Uterus (tissue), 4 donors: ENCODE measurements at places on chromosomes 12 and 14. TPM values are rescaled to one million over a fixed set of nuclear protein-coding genes. Genes with fewer than 3 reads are reported as not detected.
A peak's percentile ranks its signal among the peaks of the same experiment; 100 is the strongest.

- no peak for DNase-seq
Observed at GRCh38 chr12:105444653-105445102, 114.2 kb downstream of the C12orf75 start.

DNA sequence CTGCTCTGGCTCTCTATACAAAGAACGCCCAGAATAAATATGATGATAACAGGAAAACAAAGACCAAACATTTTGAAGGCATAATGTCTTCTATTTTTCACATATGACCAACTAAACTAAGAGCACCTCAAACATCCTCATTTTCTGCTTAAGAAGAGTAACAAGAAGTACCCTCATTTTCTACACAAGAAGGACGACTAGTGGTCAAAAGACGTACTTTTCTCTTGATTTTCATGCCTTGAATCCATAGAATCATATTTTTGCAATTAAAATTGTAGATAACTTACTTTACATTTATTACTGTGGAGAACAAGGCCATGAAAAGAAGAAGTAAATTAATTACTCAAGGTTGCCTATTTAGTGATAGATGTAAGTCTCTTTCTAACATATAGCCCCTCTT is 358.6 kb downstream of the DUSP6 start:
- no peak for DNase-seq

GRCh38 chr12:116318576-116319232 is 41.2 kb upstream of the MED13L start:
- peak; percentile 56 for DNase-seq

GRCh38 chr12:92757597-92758121 is 54.9 kb downstream of the PLEKHG7 start:
- no peak for DNase-seq

DNA sequence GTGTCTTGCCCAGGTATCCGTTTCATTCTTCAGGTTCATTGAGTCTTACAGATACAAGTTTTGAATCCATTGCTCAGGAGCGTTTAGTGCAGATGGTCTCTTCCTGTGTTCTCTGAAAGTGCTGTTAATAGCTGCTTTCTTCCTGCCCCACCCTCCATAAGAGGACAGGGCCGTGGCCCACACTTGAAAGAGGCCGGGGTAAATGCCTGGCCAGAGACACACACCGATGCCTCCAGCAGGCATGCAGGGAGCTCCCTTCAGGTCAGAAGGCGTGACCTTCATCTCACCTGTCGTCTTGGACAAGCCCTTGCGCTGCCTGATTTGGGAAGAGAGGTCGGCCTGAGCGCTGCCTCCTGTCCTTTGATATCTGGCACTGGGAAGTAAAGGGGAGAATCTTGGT is 11.6 kb downstream of the PRKAB1 start:
- no peak for DNase-seq

GRCh38 chr12:83031196-83031595 is 344.5 kb downstream of the TMTC2 start:
- no peak for DNase-seq

- DNase-seq: peak; percentile 57
Observed at GRCh38 chr12:111181143-111181726, 187.7 kb downstream of the PHETA1 start.

GRCh38 chr14:70013271-70013873 is 134.2 kb downstream of the SMOC1 start:
- no peak for DNase-seq

DNA sequence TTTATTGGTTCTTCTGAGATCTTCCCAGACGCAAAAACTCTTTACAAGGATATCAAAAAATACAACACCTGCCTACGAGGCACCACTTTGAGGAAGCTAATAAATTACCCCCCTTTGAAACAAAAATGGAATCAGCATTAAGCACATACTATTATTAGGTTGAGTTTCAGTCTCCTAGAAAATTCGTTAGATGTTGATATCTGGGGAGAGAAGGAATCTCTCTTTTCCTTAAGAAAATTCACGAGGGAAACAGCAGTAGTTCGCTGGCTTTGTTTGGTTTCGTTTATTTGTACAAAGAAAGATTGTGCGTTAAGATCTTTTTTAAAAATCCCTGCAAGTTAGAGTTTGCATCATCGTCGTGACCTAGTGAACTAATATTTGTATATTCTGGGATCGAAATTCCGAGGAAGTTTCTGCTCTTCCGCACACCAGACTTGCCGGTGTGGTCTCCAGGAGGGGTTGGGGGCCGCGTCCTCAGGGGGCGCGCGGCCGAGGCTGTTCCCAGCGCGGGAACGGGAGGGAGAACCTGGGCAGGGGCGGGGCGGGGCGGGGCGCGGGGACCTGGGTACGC is 12.1 kb downstream of the NKX2-1 start:
- no peak for DNase-seq

Gene GDF11
- total RNA-seq: 0.77 TPM

GRCh38 chr14:86852530-86852929 is 1140.5 kb downstream of the GALC start:
- DNase-seq: no peak

Gene GPRC5D
- not detected for total RNA-seq

DNA sequence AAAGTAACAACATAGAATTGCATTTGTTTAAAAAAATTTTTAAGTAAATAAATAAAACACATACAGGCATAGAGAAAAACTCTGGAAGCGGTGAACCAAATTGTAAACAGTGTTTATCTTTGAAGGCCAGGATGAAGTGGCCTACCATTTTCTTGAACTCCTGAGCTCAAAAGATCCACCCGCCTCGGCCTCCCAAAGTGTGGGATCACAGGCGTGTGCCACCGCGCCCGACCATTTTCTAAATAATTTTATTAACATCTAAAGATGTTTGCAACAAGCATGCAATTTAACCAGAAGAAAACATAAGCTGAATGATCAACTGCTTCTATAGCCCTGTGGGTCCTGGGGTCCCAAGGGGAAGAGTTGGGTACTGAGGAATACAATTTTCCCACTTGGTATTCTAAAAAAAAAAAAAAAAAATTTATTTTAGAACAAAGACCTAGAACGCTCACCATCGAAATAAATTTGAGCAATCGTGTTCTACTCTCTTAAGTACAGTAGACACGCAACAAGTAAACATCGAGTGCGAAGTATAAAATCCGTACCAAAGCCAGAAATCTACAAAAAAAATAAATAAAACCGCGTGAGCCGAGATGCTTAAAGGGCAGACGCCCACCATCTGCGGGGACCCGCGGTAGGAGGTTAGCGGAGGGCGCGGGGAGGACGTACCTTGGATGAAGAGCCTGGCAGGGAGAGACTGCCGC is 484 bp downstream of the MIS18BP1 start:
- DNase-seq: no peak

DNA sequence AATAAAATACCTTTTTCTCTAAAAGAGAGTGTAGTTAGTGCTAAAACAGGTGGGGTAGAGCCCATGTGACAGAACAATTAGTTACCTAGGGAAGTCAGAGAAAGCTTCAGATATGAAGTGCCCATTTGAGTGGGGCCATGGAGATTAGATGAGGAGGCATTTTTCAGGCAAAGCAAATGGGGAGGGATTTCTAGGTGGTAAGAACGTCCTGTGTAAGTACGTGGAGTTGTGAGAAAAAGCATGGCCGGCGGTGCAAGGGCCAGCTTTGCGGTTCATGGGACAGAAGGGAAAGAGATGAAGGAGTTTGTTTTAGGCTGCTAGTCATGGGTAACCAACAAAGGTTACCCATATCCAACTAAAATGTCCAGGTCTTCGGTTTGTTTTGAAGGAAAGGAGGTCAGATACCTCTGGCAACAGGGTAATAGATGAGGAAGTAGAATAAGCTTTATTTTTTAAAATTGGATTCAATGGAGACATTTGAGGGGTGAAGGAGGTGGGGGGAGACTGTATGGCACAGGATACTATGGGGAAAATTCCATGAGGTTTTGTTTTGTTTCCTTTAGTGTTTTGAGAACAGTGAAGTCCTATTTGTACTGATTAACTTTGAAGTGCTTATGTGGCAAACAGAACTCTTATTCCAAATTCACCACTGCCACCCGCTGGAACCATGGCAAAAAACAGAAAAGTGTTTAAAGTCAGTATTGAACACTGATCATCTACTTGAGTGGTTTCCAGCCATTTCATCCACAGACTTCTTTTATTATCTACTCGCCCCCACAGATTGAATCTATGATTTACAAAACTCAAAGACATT is 10.0 kb upstream of the SNRPF start:
- no peak for DNase-seq

Gene PRH2
- total RNA-seq: not detected

DNA sequence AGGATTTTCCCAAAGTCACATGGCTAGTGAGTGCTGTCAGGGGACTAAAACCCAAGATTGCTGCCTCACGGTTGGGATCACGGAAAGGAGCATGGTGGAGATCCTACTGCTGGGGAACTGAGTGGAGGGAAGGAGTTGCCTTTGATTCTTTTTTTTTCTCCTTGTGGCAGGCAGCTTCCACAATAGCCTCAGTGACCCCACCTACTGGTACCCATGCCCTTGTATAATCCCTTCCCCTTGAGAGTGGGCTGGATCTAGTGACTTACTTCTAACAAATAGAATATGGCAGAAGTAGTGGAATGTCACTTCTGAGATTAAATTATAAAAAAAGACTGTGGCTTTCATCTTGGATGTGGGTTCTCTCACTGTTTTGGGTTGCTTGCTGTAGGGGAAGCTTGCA is 135.7 kb downstream of the DICER1 start:
- no peak for DNase-seq

DNA sequence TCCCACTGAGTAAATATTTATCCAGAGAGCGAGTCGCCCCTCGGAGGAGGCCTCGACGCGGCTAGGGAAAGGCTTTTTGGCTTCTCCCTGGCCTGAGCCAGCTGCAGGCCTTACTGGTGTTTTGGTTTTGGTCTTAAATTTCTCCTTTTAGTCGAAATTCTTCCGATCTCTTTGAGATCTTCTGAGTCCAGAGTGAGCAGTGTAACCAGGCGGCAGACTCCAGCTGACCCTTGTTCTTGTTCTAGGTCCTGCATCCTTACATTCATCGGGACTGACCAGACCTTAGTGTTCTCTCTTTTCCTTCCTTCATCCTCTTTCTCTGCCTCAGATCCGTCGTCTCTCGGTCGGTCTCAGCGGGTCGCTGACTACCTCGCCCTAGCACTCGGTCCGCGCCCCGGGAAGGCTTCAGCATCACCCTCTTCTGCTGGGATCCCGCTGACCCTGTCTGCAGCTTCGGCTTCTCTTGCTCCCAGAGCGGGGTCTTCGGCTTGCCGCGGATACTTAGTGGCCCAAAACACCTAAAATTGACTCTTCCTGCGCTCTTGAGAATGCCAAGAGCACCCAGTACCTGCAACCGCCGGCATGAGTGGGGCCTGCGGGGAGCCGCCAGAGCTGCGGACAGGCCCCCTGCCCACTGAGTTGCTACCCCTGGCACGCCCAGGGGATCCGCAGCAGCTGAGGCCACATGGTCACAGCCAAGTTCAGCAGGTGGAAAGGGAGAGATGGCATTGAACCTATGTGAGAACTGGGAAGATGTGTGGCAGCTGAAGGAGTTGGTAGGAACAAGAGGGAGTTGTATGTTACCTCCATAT is 2.4 kb upstream of the PAX9 start:
- no peak for DNase-seq

DNA sequence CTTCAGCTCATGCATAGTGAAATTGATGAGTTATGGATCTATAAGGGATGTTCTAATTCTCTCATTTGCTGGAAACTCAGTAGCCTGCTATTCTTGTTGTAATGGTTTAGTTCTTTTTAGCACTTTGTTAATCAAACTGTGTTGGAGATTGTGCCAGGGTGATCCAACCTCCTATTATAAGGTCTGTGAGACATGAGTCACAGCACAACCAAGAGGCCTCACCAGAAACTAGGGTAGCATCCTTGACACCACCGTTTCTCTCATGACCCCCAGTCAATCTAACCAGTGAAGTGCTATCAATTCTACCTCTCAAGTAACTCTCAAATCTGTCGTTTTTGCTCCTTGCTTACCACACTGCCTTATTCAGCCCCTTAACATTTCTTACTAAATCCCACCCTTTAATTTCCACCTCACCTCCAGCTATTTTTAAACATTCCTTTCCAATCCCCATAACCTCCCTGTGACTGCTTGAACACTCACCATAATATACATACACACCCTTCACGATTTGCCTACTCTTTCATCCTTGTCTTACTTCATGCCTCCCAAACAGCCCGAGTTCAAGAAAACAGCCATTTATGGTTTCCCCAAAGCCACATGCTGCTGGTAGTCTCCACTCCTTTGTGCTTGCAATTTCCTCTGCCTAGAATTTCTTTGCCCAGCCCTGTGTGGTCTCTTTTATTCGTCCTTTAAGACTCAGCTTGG is 53.9 kb upstream of the NUDT4 start:
- DNase-seq: no peak

DNA sequence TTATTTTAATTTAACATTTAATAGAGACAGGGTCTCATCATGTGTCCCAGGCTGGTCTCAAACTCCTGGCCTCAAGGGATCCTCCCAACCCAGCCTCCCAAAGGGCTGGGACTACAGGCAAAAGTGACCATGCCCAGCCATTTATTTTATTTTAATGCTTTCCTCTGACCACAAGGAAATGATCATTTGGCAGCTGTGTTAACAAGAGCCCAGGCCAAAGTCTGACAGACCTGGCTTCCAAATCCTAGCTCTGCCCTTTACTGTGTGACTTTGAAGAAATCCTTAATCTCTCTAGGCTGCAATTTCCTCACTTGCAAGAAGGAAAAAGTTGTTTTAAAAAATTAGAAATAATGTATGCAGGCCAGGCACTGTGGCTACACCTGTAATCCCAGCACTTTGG is 16.7 kb upstream of the GCH1 start:
- no peak for DNase-seq

DNA sequence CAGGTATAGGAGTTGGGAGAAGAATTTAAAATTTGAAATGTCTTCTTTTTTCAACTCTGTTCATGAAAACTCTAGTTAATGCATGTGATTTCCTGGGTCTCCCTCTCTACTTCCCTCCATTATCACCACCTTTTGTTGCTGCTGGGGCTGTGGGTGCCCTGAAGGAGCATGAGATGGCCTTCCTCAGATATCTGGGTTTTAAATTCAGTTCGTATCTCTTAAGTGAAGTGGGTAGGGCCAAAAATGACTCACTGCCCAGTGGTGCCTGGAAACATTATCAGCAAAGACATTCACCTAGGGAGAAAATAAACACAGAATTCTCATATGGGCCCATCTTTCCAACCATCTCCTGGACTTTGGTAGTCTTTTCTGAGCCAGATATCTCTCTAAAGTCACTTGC is 234.9 kb upstream of the PLEKHG7 start:
- no peak for DNase-seq

DNA sequence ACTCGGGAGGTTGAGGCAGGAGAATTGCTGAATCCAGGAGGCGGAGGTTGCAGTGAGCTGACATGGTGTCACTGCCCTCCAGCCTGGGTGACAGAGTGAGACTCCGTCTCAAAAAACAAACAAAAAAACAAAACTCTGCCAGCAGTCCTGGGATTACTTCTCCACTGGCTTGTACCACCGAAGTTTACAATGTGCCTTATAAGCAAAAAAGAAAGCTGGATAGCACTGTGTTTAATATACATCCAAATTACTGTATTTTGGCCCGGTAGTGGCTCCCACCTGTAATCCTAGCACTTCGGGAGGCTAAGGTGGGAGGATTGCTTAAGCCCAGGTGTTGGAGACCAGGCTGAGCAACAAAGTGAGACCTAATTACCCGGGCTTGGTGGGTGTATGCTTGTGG is 16.7 kb downstream of the HOMEZ start:
- DNase-seq: no peak

Gene NPAS3
- 0.51 TPM for total RNA-seq

Gene EXOC3L4
- total RNA-seq: under 0.01 TPM
